Daoy (cell line): ENCODE measurements at places on chromosomes 1 and 21.

DNA sequence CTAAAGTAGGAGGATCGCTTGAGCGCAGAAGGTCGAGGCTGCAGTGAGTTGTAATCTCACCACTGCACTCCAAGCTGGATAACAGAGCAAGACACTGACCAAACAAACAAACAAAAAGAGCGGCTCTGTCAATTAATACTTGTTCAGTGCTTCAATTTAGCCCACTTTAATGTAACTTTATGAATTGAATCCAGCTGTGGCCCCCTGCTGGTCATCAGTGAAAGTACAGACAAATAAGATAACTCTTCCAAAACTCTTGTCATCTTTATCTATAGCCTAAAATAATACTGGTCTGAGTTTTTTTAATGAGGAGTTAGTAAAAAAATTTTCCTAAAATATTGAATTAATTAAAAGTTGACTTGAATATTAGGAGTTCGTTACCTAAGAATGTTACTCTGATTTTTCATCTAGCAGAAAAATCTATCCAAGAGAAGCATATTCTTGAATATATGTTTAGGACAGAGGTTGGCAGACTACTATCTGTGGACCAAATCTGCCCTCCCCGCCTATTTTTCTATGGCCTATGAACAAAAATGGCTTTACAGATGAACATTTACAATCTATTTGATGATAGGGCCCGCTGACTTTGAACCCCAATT, 26.1 kb downstream of the ATP5PF start:
- DNase-seq, result peak; percentile 31

DNA sequence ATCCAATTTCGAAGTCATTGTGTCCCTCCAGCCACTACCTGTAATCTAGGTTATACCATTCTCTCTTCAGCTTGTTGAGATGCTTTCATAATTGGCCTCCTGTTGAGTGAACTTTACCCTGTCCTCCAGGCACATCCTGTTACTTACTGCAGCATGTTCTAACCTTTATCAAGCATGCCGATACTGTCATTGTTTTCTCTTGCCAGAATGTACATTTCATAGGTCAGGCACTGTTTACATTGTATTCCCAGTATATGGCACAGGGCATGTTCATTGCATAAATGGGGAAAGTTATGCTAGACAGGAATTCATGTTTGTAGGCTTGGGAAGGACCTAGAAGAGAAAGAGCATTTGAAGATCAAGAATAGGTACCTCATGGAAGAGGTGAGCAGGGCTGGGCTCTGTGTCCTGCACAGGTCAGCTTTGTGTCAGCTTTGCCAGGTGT, 10.2 kb downstream of the CXADR start:
- no peak for DNase-seq

- DNase-seq, result peak; percentile 77
Measured at GRCh38 chr21:35159881-35160280, 110.8 kb upstream of the RUNX1 start.

DNA sequence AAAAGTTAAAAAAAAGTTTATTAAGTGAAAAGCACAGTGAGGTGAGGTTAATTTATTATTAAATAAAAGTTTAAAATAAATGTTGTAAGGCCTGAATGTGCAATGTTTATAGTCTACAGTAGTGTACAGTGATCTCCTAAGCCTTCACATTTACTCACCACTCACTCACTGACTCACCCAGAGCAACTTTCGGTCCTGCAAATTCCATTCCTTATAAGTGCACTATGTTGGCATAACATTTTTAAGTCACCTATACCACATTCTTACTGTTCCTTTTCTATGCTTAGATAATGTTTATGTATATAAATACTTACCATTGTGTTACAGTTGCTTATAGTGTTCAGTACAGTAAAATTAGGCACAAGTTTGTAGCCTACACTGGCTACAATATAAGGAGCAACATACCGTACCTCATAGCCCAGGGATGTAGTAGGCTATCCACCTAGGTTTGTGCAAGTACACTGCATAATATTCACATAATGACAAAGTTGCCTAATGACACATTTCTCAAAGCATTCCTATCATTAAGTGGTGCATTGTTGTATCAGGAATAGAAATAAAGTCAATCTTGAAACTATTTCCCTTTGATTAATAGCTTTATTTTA, 426.5 kb upstream of the BRINP3 start:
- peak; percentile 3 for DNase-seq

DNA sequence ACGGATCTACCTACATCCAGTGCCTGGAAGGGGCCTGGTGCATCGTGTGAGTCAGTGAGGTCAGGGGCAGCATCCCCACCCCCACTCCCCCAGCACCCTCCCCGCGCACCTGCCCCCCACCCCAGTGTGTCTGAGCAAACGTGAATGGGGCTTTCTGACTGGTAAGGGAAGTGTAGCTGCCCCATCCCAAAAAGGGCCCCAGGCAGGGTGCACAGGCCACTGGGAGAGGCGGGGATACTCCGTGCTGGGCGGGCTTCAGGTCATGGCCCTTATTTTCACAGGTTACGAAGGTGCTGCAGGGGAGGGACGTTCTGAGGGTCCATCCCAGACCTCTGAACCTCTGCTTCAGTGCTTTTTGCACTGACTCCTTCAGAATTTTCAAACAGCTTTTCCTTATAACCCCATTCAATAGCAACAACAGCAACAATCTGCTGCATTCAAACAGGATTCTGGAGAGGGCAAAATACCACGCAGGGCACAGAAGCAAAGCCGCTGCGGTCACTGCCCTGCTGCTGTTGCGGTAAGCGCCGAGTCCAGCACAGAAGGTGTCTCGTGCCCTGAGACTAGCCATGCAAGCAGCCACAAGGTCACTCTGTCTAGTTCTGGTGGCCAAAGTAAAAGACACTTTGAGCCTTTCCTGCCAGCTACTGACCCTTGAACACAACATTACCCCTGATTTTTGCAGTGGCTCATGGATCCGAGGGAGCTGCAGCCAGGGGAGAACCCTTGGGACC, 10.3 kb downstream of the TTC34 start:
- no peak for DNase-seq

DNA sequence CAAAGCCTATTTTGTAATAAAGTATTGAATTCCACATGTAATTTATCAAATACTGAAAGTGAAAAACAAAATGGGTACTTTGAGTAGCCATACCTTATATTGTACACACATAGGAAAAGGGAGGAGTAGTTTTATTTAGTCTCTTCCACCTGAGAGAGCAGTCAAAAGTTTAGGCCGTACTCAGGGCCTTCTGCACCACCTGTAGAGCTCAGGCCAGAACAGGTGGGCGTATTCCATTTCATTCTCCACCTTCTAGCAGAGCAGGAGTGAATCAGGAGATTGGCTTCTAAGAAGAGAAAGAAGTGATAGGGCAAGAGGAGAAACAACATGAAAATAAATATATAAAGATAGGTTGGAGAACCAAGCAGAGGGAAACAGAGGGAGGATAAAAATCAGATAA, 44.0 kb downstream of the TRAF5 start:
- DNase-seq, result no peak

- DNase-seq, result peak; percentile 48
Measured at GRCh38 chr1:21818656-21819055, 6.6 kb downstream of the LDLRAD2 start.

DNA sequence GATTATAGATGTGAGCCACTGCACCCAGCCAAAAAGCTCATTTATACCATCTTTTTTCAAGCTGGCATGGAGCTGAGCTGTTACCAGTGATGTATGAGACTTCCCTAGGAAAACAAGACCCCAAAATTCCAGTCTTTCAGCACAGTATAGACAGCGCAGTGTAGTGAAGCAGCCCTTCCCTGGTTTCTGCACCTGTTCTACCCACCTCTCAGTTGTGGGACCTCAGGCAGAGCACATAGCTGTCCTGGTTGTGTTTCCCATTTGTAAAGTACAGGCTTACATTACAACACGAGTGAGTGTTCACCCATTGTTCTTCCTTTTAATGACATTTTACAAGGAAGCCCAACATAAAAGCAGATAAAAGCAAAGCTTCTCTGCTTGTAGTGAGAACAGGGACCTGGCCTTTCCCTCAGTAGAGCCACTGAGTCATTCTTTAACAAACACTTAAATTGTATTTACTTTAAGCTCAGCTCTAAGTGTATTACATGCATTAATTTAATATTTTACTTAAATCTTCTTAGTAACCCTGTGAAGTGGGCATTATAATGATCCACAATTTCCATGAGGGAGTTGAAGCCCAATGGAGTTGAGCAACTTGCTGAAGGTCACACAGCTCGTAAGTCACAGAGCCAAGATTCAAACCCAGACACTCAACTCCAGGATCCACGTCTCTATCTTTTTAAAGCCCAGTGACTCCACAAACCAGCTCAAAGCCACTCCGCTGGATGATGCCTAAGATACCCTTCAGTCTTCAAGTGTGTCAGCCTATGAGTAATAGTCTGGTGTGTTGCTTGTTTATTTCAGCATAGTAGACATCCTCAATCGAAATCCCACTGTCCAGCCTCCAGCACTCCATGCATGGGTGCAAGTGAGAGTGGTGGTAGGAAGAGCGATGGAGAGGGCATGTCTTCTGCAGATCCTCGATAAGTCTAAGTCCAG, 40.5 kb upstream of the CAPZB start:
- no peak for DNase-seq

DNA sequence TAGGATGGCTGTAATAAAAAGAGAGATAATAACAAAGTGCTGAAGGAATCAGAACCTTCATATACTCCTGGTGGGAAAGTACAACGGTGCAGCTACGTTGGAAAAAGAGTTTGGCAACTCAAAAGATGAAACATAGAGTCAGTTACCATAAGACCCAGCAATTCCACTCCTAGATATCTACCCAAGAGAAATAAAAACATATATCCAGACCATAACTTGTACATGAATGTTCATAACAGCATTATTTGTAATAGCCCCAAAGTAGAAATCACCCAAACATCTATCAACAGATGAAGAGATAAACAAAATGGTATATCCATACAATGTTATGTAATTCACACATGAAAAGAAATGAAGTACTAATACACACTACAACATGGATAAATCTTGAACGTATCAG, 30.5 kb upstream of the DNAH14 start:
- DNase-seq, result no peak

DNA sequence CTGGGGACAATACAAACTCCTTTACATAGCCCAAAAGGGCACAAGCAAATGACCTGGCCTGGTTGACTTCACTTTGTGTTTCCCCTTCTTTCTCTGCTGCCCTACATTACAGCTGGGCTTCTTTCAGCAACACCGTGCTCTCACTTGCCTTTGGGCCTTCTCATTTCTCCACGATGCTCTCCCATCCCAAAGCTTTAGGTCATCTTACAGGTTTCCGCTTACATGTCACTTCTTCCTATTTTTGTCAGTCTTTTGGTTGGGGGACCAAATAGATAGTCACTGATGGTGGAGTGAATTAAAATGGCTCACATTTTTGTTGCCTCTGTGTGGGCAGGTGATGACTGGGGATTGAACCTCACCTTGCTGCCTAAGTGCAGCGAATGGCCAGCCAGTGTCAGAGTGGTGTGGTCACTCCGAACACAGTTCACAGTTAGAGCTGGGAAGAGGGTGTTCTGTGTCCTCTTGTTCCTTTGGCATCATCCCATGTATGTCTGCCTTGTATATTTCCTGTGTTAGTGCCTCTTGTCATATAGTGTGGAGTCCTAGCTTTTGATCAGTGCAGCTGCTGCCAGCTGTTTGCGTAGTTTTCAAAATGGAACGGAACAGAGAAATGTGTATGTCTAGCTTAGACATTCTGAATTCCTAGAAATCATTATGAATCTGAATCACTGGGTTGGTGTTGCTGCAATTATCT, 134.8 kb downstream of the NOS1AP start:
- no peak for DNase-seq
